ENCODE measurements at places on chromosomes 11 and 22.

- no peak for DNase-seq
Observed at GRCh38 chr11:36751335-36751781, 153.3 kb upstream of the RAG2 start.

DNA sequence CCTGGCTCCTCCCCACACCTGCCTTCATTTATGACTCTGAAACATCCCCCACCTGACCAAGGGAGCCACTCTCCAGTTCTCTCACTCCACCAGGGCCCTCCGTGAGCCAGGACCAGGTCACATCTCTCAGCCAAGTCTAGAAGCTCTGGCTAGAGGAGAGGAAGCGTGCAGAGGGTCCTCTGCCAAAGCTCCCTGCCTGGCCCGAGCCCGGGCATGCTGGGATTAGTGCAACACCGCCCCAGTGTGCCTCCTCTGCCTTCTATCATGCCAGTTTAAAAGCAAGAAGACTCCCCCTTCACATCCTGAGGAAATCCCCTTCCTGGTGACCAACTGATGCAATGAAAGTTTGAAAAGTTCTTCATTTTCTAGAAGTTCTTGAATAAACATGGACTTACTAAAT is 23.5 kb downstream of the TP53AIP1 start:
- DNase-seq = no peak

- no peak for DNase-seq
Observed at GRCh38 chr11:96051820-96052219, 127.9 kb upstream of the MTMR2 start.

DNA sequence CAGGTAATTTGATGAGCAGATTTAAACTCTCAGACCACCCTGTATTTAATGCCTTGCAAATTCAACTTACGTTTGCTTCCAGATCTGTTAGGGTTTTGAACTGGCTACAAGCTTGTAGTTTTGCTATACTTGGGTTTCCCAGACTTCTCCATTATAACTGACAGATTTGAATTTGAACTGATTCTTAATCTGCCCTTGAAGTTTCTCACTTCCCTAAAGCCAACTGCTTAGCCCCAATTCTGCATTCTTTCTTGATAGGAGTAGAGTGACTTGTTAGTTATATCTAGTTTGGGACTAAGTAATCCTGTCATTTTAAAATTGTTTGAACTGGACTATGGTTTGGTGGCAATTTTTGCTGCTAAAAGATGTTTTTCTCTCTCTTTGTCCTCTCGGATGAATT is 9.7 kb downstream of the LAYN start:
- no peak for DNase-seq

DNA sequence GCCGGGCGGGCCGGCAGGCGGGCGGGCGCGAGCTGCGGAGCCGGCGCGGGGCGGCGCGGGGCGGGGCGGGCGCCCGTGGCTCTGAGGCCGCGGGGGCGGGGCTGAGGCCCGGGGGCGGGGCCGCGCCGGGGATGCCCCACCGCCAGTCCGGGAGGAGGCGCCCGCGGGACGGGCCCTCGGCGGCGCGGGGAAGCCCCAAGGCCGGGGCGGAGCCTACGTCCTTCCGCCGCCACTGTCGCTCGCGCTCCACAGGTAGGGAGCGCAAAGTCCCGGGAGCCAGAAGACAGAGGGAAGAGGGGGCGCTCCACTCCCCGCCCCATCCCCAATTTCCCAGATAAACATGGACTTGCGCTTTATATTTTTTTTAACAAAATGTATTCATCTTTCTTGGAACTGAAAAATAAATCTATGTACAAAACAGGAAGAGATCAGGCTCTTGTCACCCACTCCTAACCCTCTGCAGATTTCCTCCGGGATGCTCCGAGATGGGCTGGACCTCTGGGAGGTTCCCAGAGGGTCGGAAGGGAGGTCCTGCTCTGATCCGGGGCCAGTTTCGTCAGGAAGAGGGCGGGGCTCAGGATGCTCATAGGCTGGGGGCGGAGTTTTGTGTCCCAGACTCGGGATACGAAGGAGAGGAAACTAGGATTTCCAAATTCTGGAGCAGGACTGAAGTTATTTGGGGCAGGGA is at the start of gene MAP4K2:
Gene MAP4K2, minus strand, starts transcription at position 57 of the 688 bp plus-strand sequence. CDS start 65 bp downstream, outside the sequence.
- peak; percentile 79 for DNase-seq

GRCh38 chr11:78812513-78813293 is 238.0 kb upstream of the NARS2 start:
- DNase-seq = no peak

DNA sequence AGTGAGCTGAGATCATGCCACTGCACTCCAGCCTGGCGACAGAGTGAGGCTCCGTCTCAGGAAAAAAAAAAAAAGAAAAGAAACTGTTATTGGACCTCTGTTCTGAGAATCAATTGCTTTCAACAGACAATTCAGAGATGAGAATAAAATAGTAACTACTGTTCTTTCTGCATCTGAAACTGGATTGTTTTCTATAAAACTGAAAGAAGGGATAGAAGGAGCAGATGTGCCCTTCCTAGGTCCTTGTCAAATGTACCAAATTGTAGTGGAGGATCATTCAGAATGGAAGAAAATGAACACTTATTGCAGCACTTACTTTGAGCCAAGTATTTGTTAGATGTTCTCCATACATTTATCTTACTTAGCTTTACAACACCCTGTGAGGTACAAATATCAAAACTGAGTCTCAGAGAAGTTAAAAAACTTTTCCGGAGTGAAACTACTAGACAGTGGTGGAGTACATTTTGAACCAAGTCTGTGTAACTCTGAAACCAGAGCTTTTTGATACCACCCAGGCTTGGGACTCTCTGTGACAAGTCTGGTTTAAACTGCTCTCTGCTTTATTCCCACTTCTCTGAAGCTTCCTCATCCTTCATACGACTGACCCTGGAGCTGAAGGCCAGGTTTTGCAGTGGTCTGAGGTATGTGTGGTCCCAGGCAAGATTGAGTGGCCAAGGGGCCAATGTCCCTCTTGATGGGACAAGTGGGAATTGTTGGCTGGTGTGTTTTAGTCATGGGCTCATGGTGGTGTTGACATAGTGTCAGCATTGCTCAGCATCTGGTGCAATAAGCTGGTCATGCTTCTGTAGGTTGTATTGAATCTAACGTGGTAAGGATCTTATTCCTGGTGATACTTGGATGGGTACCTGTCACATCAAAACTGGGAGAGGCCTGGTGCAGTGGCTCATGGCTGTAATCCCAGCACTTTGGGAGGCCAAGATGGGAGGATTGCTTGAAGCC is 48.2 kb upstream of the CCDC134 start:
- no peak for DNase-seq

Data from effector CD8-positive, alpha-beta T cell (primary cell).